ENCODE measurements at places on chromosomes 3 and 15.

DNA sequence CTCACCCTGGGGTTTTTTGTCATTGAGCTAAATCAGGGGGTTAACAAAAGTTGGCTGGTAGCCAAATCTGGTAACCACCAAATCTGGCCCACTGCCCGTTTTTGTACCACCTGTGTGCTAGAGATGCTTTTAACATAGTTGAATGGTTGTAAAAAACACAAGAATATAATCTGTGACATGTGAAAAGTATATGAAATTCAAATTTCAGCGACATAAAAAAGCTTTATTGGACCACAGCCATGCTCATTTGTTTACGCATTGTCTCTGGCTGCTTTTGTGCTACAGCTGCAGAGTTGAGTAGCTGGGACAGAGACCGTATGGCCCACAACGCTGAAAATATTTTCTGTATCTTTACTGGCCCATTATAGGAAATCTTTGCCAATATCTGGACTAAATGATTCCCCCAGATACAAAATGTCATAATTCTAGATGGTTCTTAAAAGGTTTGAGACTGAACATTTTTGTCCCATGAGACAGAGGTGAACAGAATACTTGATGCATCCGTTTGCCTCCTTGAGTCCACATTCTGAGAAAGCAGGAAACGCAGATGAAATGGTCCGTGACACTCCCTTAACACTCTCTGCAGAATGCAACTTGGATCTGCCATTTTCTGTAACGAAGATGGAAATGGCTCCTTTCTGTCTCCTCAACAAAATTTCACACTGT lies 120.9 kb upstream of the PDZRN3 start:
- no peak for DNase-seq

- DNase-seq = no peak
Measured at GRCh38 chr3:129312671-129313414, 34.2 kb downstream of the HMCES start.

GRCh38 chr3:141940194-141940776 lies 63.8 kb downstream of the ATP1B3 start:
- peak; percentile 69 for DNase-seq

GRCh38 chr3:4077950-4078349 lies 225.2 kb upstream of the SETMAR start:
- DNase-seq = no peak

GRCh38 chr3:175338775-175339535 lies 479.8 kb downstream of the NAALADL2 start:
- peak; percentile 11 for DNase-seq

DNA sequence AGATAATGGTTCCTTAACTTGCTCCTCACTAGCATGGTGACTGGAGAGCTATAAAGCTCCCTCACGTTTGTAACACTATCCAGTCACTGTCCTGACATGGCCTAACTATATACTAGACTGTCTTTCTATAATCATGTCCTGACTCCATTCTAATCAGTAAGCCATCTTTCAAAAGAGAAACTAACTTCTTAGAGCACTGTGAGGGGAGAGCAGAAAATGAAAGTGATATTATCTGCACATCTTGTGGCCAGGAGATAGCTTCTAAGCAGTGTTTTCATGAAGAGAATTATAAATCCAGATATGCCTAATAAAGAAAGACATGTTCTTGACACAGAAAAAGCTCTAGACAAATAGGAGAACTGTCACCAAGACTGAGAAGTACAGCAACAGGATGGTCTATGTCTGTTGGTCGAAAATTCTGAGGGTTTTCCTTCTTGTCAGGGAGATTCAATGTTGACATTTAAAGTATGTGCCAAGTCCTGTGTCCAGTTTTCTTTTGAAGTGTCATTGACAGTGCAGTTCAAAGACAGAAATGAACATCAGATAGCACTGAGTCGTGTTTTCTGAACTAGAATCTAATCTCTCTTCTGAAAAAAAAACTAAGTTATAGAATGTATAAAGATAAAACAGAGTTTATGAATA lies 230.6 kb upstream of the PEX5L start:
- DNase-seq = no peak

DNA sequence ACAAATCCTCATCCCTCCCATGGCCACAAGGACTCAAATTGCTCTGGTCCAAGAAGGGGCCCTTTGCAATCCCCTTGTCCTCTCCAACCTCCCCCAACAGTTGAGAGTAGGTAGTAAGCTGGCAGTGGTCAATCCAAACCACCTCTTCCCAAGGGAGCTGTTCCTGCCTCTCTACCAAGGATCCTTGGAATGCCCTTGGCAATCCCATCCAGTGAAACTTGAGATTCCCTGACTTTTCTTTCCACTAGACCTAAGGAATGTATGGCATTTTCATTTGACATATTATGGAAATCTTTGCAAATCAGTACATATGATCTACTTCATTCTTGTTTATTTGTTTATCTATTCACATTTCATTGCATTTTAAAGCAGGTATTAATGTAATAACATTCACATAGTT lies 4.8 kb upstream of the RBP2 start:
- no peak for DNase-seq

- no peak for DNase-seq
Measured at GRCh38 chr3:138854204-138854603, 19.5 kb upstream of the PIK3CB start.

DNA sequence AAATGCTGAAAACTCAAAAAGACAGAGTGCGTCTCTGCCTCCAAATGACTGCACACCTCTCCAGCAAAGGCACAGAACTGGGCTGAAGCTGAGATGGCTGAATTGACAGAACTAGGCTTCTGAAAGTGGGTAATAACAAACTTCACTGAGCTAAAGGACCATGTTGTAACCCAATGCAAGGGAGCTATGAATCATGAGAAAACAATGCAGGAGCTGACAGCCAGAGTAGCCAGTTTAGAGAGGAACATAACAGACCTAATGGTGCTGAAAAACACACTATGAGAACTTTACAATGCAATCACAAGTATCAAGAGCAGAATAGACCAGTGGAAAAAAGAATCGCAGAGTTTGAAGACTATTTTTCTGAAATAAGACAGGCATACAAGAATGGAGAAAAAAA lies 10.1 kb upstream of the AVEN start:
- no peak for DNase-seq

- no peak for DNase-seq
Measured at GRCh38 chr3:66000506-66000905, 38.2 kb downstream of the MAGI1 start.

- DNase-seq = peak; percentile 41
Measured at GRCh38 chr3:32780735-32781210, 37.0 kb upstream of the TRIM71 start.

- no peak for DNase-seq
Measured at GRCh38 chr15:98953000-98953787, 54.4 kb downstream of the PGPEP1L start.

GRCh38 chr3:195873971-195874370 lies 34.4 kb downstream of the TNK2 start:
- DNase-seq = no peak

GRCh38 chr3:196060834-196061233 lies 21.1 kb downstream of the TFRC start:
- no peak for DNase-seq

- no peak for DNase-seq
Measured at GRCh38 chr15:73228128-73228646, 140.6 kb downstream of the HCN4 start.

DNA sequence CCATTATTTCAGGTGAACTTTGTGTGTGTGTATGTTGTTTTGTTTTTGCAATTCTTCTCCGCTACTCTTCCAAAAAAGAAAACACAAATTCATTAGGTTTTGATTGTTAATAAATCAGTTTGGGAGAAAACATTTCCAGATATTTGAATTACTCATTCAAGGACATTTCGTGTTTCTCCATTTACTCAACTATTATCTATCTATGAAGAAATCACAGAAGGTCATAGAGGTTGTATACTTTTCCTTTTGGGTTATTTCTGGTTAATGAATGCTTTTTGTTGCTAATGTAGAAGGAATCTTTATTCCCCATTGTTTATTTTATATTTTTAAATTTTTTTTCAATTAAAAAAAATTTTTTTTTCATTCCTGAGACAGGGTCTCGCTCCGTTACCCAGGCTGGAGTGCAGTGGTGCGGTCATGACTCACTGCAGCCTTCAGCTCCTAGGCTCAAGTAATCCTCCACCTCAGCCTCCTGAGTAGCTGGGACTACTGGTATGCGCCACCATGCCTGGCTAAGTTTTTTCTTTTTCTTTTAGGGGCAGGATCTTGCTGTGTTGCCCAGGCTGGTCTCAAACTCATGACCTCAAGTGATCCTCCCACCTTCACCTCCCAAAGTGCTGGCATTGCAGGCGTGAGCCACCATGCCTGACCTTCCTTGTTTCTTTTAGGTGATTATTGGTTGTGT lies 28.4 kb downstream of the IGF1R start:
- DNase-seq = no peak

DNA sequence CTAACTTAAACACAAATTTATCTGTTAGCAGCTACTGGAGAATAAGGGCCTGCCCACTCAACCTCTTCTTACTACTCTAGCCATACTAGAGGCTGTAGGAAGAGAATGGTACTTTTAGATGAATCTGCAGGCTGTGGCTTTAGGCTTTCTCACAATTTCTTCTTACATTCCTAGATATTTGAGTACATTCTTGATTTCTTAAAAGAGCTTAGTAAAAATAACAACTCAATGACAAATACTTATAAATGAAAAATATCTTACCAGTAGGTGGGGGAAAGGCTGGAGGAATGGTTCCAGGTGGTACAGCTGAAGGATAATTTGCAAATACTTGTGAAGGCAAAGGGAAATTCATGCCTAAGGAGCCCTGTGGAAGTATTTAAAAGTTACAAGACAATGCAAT lies 92.9 kb upstream of the GK5 start:
- no peak for DNase-seq

DNA sequence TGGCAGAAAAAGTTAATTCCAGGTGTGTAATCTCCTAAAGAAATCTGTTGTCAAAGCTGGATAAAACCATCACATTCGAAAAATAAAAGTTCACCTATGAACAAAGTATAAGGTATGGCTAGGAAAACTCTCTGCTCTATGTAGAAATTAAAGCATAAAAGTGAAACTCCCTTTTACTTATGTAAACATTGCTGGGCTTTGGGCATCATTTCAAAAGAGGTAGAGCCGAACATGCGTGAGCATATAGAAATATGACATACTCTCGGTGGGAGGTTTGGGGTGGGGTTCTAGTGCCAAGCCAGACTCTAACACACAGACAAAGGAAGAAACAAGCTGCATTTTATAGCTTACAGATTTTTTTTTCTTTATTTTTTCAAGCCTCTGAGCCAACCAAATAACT lies 306.8 kb upstream of the ATP11B start:
- no peak for DNase-seq

DNA sequence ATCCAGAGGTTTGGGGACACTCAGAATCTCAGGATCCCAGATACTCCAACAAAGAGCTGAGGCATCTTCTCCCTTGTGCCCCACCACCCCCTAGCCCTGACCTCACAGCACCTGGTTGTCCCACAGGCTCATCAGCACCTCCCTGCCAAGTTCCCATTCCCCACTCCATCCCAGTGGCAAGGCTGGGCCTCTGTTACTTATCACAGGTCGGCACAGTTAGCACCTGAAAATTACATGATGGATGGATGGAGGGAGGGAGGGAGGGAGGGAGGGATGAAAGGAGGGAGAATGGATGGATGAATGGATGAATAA lies 12.8 kb downstream of the MYL3 start:
- DNase-seq = no peak

- DNase-seq = no peak
Measured at GRCh38 chr3:149501524-149501923, 27.0 kb downstream of the TM4SF4 start.

GRCh38 chr15:92636908-92637481 lies 18.6 kb downstream of the FAM174B start:
- peak; percentile 25 for DNase-seq

DNA sequence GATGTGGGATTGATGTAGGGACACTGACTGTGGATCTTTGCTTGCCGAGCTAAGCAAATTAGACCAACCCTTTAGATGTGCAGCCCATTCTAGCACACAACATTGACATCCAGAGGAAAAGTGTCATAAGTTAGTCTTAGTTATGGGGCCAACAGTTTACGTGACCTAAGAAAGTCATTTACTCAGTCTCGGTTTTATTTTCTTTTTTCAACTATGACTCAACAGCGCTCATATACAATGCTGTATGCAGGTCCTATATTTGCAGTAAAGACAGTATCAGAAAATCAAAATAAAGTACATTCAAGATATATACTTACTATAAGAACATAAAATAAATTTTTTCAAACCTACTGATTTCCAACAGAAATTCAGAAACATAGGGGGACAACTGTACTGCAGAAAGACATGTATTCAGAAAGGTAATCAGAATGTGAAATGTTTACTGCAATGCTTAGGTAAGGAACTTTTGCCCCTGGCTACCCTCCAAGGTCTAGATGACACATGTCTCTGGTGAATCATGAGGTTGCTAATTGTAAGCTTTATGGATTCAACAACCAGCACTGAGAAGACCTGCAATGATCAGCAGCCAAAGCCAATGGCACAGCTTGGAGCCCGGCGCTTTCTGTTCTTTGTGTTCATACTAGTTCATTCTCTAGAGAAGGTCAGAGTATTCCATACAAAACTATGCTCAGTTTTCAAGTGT lies 317.5 kb upstream of the CNTN6 start:
- no peak for DNase-seq

- no peak for DNase-seq
Measured at GRCh38 chr15:98668566-98669308, 20.4 kb downstream of the IGF1R start.

GRCh38 chr3:17913359-17913758 lies 170.9 kb upstream of the TBC1D5 start:
- DNase-seq = no peak

DNA sequence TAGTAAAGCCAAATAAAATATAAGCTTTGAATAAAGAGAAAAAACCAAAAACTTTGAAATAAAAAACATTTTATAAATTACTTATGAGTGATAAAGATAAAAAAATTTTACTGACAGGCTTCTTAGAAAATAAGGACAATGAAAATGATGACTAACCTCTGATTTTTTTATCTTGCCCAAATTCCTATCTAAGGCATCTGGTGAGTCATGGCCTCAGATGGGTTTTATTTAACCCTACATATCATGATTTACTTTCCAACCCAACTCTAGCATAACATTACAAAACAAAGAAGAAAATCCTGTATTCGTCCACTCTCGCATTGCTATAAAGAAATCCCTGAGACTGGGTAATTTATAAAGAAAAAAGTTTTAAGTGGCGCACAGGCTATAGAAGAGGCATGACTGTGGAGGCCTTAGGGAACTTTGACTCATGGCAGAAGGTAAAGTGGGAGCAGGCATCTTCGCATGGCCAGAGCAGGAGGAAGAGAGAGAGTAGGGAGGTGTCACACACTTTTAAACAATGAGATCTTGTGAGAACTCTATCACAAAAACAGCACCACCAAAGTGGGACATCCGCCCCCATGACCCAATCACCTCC lies 152.1 kb downstream of the NEK10 start:
- DNase-seq = no peak

- no peak for DNase-seq
Measured at GRCh38 chr3:33737146-33737545, 19.1 kb upstream of the CLASP2 start.

DNA sequence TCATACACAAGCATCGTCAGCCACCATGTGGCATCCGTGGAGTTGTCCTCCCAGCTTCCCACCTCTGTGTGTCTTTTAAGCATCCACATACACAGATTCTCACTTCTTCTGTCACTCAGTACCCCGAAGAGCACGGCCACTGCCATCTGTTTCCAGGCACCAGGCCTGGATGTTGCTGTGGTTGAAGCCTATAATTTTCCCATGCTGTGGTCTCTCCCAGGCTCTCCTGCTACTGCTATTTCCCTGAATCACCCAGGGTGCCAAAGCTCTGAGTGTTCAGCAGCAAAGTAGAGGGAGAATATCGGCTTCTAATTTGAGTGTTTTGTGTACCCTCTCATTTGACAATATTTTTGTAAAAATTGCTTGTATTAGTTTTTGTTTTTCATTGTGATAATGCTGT lies 265.7 kb downstream of the DIPK2A start:
- no peak for DNase-seq
